BJ (cell line): ENCODE measurements at places on chromosomes 5 and 9.

GRCh38 chr5:125528881-125529280 is 782.4 kb upstream of the ZNF608 start:
- no peak for DNase-seq

DNA sequence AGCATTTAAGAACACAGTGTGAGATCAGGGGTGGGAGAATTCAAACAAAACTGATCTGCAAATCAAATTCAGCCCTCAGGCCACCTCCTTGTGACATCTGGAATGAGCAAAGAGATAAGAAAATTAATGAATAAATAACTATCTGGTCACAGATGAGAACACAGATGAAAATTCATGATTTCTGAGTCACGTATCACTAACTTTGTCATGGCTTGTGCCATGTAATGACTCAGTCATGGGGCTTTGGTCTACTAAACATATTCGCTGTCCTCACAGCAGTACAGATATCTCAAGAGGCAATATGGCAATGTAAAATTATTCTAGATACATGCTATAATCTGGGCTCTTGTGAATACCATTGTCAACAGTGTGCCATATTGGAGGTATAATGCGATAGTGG is 274.4 kb downstream of the MAN2A1 start:
- no peak for DNase-seq

- DNase-seq: no peak
These were observed 77.4 kb downstream of the KIAA0825 start for GRCh38 chr5:94540856-94541494.

DNA sequence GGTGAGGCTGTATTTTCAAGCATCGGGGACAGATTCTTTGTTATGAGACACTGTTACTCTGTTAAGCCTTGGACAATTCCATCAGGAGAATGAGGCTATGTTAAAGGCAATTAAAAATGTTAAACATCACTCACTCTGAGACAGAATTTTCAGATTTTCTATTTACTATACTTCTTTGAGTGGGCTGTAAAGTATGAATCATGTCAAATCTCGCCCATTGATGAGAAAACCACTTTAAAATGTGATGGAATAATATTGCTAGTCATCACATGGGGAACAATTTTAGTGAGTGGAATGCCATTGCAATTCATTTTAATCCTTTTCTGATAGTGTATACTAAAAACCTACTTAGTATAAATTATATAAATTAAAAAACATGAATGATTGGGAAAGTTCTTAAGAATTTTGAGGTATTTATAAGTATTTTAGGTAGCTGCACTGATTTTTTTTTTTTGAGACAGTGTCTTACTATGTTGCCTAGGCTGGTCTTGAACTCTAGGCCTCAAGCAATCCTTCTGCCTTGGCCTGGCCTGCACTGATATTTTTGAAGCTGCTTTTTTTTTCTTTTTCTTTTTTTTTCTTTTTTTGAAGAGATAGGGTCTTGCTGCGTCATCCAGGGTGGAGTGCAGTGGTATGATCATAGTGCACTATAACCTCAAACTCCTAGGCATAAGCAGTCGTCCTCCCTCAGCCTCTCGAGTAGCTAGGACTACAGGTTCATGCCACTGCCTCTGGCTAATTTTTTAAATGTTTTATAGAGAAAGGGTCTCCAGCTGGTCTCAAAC is 73.2 kb downstream of the KIAA1958 start:
- DNase-seq: no peak

DNA sequence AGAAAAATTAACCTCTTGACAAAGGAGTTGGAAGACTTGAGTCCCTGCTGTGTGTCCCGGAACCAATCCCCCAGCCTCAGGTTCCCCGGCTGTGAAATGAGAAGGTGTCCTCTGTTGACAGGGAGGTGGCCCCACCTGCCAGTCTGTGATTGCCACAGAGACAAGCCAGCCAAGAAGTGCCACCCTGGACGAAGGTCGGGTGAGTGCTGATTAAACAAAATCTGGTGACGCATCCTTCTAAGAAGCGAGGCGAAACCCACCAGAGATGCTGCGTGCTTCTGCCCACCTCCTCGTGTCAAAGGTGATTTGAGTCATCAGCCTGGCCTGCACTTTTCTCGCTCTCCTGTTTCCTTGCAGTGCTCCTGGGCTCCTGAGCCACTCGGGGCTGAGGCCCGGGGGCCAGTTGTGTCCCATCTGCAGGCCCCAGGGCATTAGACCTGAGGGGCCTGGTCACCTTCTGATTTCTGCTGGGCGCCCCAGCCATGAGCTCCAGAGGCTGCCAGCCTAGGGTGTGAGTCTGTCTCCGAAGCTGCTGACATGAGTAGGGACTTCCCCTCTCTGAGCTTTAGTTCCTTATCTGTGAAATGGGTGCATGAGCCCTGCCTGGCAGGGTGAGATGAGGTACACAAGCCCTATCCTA is 28.7 kb downstream of the NEK6 start:
- peak; percentile 67 for DNase-seq

- no peak for DNase-seq
These were observed 189.4 kb downstream of the NXNL2 start for GRCh38 chr9:88724331-88724730.
